ENCODE measurements at places on chromosomes 13 and 19.

- no peak for DNase-seq
Observed at GRCh38 chr13:97780486-97780885, 173.0 kb upstream of the IPO5 start.

DNA sequence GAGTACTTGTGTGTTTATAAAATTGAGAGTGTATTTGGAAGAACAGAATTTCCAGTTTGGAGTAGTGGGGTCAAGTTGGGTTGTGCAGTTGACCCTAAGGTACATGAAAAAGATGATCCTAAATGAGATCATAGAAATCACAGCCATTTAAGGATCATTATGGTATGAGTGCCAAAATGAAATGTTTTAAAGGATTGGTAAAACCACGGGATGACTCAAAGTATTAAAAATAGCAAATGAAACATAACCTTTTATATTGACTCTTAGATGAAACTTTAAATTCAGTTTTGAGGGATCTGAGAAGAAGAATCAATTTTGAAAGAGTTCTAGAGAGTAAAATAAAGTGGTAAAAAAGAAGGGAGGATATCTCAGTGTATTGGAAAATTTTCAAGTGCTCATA, 773.8 kb downstream of the GPC5 start:
- DNase-seq = no peak

- DNase-seq = no peak
Observed at GRCh38 chr13:52842441-52842840, 6.0 kb downstream of the PCDH8 start.

- DNase-seq = no peak
Observed at GRCh38 chr13:35797244-35797643, 320.8 kb upstream of the MAB21L1 start.

DNA sequence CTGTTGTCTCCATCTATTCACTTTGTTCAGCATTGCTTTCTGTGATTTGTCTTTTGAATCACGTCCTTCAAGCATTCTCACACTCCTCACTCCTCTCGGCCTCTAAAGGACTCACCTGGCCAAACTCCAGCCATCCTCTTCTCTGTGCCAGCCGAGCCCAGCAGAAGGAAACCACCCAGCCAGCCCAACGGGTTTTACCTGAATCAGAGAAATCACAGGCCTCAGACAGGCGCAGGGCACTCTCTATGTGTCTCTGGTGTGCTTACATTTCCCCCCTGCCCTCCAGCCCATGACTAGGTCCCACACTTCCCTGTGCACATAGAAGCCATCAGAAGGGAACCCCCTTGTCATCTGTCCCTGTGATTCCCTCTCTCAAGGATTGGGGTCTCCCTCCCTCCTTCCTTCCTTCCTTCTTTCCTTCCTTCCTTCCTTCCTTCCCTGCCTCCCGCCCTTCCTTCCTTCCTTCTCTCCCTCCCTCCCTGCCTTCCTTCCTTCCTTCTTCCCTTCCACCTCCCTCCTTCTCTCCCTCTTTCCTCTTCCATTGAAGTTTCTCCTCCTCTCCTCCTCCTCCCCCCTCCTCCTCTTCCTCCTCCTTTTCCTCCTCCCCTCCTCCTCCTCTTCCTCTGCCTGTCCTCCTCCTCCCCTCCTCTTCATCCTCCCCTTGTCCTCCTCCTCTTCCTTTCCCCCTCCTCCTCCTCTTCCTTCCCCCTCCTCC, 8.8 kb upstream of the ZNF541 start:
- no peak for DNase-seq

DNA sequence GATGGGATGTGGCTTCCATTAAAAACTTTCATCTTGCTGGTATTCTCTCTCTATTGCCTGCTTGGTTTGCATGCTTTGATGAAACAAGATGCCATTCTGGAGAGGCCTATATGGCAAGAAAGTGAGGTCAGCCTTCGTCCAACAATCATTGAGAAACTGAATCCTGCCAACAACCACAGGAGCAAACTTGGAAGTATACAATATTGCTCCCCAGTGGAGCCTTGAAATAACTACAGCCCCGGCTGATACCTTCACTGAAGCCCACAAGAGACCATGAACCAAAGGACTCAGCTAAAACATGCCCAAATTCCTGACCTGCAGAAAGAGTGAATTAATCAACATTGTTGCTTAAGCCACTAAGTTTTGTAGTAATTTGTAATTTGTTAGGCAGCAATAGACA, 82.5 kb upstream of the FGF14 start:
- peak; percentile 4 for DNase-seq

DNA sequence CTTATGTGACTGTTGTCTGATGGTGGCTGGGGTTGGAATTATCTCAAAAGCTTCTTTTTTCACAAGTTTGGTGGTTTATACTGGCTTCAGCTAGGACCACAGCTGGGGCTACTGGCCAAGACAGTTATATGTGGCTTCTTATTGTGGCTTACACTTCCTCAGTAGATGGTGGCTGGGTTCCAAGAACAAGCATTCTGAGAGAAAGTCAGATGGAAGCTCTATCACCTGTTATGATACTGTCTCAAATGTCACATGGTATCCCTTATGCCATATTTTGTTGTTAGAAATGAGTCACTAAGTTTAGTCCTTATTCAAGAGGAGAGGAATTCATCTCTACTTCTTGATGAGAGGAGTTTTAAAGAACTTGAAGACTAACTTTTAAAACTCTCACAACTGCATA, 41.6 kb downstream of the NDFIP2 start:
- no peak for DNase-seq

- no peak for DNase-seq
Observed at GRCh38 chr13:26052337-26052736, 521 bp upstream of the SHISA2 start.

DNA sequence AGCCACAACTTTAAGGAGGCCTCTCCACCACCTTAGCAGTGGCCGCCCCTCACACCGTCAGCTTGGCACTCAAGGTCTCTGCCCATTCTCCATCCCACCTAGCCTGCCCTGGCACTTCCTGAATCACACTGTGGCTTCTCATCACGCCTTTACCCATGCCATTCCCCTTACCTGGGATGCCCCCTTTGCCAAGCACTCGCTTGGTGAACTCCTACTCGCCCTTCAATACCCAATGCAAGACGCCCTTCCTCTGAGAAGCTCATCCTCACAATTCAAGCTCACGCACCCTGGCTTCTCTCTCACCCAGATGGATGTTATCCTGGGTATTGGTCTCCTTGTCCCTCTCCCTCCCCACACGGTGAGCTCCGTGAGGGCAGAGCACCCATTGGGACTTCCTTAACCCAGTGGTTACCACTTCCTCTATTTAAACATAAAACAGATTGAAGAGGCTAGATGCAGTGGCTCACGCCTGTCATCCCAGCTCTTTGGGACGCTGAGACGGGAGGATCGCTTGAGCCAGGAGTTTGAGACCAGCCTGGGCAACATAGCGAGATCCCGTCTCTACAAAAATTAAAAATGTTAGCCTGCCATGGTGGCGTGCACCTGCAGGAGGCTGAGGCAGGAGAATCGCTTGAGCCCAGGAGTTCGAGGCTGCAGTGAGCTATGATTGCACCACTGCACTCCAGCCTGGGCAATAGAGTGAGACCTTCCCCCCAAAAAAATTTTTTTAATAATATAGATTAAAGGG, 12.6 kb upstream of the SHD start:
- no peak for DNase-seq

DNA sequence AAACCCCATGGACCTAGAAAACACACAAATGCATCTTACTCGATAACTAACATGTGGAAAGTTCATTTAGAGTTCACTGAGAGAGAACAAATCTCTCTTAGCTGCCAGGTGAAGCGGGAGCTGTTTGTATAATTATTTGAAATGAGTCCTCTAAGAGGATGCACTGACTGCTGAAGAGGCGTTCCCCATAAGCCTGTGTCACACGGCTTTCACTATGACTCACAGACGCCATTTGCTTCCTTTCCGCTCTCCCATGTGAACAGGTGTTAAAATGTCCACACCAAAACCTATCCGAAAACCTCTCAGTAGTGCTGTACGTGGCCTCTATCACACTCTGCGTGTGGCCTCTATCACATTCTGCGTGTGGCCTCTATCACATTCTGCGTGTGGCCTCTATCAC, 101.8 kb downstream of the SOX1 start:
- DNase-seq = no peak

DNA sequence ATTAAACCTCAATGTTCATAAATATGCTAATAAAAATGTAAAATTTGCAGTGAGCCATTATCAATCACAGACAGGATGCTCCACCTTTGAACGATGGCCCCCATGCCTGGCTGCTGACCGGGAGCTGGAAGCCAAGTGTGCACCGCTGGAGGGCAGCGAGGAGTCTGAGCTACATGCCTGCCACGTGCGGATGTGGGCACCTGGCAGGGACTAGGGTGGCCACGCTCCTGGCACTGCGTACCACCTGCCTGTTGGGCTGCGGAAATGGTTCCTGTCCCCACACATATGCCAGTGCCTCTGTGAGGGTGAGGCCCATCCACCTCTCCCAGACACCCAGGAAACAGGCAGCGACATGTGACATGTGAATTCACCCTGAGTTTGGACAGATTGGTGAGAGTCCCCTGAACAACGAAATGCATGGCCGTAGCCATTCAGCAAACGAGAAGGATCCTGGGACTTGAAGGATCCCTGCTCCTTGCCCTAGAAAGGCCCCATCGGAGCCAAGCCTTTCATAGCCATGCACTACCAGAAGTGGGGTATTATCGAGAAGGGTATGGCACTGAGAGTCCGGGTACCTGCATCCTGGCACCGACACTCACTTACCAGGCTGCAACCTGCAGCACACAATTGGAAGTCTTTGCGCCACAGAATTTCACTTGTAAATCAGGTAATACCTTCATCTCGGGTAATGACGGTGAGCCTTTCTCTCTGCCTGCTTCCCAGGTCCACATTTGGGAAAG, 35.8 kb downstream of the TSHZ3 start:
- DNase-seq = no peak

- DNase-seq = no peak
Observed at GRCh38 chr13:33175991-33176390, 109.6 kb downstream of the STARD13 start.

- DNase-seq = peak; percentile 88
Observed at GRCh38 chr19:36032251-36033104, at the start of gene CLIP3. CLIP3 (minus strand) TSS chr19:36032873; CDS start chr19:36032357, 516 bp downstream.

- DNase-seq = peak; percentile 60
Observed at GRCh38 chr19:46659151-46660007, 1.6 kb downstream of the DACT3 start.

DNA sequence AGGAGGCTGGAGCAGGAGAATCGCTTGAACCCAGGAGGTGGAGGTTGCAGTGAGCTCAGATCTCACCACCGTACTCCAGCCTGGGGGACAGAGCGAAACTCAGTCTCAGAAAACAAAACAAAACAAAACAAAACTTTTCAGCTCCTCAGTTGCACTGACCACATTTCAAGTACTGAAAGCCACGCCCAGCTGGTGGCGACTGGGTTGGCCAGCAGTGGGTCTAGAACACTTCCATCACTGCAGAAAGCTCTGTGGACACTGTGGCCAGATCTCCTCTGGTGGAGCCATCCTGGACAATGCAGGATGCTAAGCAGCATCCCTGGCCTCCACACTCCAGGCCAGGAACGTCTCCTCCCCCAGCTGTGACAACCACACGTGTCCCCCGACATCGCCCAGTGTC, 21.1 kb downstream of the TLE2 start:
- DNase-seq = no peak

DNA sequence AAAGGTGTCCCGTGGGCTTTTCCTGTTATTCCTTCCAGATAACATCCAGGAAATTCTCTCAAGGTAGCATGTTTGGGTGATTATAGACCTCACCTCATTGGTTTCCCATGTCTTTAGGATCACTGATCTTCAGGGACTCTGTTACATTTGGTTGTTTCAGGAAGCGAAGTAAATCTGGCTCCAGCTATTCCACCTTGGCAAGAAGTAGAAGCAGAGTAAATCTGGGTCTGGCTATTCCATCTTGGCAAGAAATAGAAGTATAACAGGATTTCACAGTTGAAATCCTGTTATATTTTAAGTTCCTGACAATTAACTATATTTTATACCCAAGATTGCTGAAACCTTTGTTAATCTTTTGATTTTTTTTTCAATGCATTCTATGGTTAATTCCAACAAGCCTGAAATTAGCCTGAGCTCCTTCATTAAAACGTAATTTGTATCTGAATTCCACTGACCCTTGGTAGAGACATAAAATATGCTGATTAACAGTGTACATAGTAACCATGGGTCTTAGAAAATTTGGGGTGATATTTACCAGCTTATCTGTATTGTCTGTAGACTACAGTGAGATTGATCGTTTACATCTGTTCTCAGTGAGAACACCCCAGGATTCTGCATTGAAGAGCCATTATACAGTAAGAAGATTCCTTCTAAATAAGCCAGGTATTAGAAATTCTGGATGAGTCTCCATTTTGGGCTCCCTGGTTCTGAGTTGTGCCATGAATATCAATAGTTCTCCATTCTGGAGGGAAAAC, 267.6 kb upstream of the SLITRK6 start:
- no peak for DNase-seq

GRCh38 chr19:53612762-53613526, 18.9 kb upstream of the DPRX start:
- no peak for DNase-seq

GRCh38 chr13:68551701-68552522, 1321.8 kb upstream of the PCDH9 start:
- no peak for DNase-seq

DNA sequence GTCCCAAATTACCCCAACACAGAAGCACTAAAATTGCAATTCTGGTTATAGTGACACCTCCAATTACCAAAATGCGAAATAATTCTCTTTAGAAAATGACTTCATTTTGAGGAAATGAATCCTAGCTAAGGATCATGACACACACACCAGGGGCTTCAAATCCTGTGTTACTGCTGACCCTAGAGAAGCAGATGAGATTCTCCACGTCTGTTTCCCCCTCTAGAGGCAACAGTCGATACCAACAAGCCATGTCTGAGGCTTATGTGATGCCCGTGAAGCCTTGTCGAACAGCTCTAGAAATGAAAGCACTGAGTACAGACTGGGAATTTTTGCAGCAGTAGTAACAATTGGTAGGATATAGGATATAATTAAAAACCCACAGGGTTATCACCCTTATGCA, 153.6 kb upstream of the TMTC4 start:
- DNase-seq = no peak

- peak; percentile 11 for DNase-seq
Observed at GRCh38 chr13:104314926-104315535, 1248.8 kb upstream of the SLC10A2 start.

- peak; percentile 81 for DNase-seq
Observed at GRCh38 chr19:35135389-35135909, 590 bp upstream of the LGI4 start.

GRCh38 chr19:14093117-14093823, 2.7 kb upstream of the SAMD1 start:
- no peak for DNase-seq

- no peak for DNase-seq
Observed at GRCh38 chr13:46648166-46648607, 95.2 kb downstream of the LRCH1 start.

GRCh38 chr19:5149932-5150901, 181.3 kb downstream of the KDM4B start:
- DNase-seq = no peak

GRCh38 chr13:48214519-48215121, 18.4 kb upstream of the ITM2B start:
- no peak for DNase-seq

All from foreskin fibroblast (primary cell).